ENCODE measurements at places on chromosomes 5 and 9. TPM values are rescaled to one million over a fixed set of nuclear protein-coding genes. Genes with fewer than 3 reads are reported as not detected.

GRCh38 chr5:116600876-116601275 lies 26.3 kb upstream of the SEMA6A start:
- no peaks in the 10 kb centered on the region for H3K36me3 ChIP-seq
- peaks cover 7% of the 10 kb centered on the region for H3K27me3 ChIP-seq
- no peak overlapping the region for H3K27ac ChIP-seq
- no peak overlapping the region for H3K4me3 ChIP-seq

DNA sequence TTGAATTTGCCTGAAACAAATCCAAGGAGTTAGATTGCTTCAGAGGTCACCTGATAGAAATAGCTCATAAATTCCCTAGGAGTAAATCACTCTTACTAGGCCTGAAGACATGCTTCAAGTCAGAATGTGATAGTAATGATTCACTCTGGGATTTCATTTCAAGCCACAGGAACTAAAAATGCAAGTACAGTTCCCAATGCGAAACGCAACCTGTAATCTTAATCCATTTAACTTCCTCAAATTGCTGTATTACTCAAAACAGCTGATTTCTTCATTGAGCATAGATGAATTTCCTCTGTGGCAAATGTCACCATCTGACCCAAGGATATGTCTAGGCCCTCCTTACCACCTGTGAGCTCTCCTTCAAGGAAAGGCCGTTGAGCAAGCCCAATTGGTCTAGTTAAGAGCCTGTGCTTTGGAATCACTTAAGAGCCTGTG lies 32.1 kb upstream of the IL6ST start:
- peaks cover 16% of the 10 kb centered on the region for H3K4me1 ChIP-seq
- no peaks in the 10 kb centered on the region for H3K27me3 ChIP-seq
- H3K27ac ChIP-seq: no peak overlapping the region
- H3K4me3 ChIP-seq: no peak overlapping the region

DNA sequence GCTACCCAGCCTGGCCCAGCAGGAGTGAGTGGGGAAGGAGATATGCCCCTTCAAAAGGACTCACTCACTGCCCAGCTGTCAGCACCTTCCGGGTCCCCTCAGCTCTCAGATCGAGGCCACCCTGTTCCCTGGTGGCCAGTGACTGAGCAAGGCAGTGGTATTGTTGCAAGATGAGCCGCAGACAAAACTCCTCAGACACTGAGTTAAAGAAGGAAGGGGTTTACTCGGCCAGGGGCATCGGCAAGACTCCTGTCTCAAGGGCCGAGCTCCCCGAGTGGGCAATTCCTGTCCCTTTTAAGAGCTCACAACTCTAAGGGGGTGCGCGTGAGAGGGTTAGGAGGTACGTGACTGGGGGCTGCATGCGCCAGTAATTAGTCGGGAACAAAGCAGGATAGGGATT lies 9.7 kb upstream of the N4BP3 start:
- no peak for DNase-seq
- H3K36me3 ChIP-seq: no peaks in the 10 kb centered on the region
- H3K27me3 ChIP-seq: no peaks in the 10 kb centered on the region
- H3K4me3 ChIP-seq: no peak overlapping the region
- no peak overlapping the region for H3K27ac ChIP-seq

DNA sequence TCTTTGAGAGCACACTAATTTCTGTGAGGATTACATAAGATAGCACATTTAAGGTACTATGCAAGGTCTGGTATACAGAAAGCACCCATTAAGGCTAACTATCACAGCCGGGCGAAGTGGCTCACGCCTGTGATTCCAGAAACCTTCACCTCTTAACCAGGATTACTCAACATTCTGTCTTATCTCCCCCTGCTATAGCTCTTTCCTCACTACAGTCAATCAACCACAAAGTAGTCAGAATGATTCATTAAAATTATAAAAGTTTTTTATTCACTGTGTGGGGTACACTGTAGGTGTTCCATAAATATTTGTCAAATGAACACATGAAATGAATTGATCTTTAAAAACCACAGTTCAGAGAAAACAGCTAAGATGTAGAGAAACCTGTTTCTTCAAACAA lies 48.7 kb downstream of the CHD1 start:
- H3K4me3 ChIP-seq: no peak overlapping the region
- H3K27ac ChIP-seq: peak overlapping the region; percentile 25
- H3K4me1 ChIP-seq: peaks cover 16% of the 10 kb centered on the region
- no peaks in the 10 kb centered on the region for H3K27me3 ChIP-seq

DNA sequence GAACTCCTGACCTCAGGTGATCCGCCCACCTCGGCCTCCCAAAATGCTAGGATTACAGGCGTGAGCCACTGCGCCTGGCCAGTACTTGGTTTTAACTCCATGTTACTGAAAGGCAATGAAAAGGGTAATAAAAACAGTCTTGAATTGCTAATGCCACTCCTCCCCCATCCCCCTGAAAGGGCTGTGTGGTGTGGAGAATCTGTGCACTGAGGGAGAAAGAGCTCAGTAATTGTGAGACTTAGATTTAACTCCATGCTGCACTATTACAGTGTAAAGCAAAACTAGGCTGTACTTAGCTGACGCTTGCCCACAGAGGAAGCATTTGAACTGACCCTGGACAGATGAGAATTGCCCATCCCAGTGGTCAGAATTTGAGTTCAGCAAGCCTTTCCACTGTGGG lies 1662.4 kb upstream of the ACO1 start:
- no peak overlapping the region for H3K4me3 ChIP-seq
- H3K27me3 ChIP-seq: no peaks in the 10 kb centered on the region
- no peak overlapping the region for H3K27ac ChIP-seq
- DNase-seq: no peak
- H3K4me1 ChIP-seq: no peaks in the 10 kb centered on the region
- no peaks in the 10 kb centered on the region for H3K36me3 ChIP-seq

DNA sequence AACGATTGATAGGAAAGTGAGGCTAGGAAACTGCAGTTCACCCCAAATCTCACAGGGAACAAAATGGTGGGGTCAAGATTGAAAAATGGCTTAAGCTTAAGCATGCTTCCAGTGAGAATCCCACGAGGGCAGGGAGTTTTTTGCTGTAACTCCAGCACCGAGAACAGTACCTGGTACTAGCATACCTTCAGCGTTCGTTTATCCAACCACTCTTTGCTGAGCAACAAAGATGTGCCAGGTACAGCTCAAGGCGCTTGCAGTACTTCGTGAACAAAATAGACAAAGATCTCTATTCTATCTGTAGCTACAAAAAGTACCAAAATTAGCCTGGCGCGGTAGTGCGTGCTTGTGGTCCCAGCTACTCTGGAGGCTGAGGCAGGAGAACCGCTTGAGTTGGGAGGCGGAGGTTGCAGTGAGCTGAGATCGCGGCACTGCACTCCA lies 778 bp upstream of the PPP6C start:
- H3K4me1 ChIP-seq: peaks cover 71% of the 10 kb centered on the region
- peak; percentile 51 for DNase-seq
- H3K27ac ChIP-seq: peak overlapping the region; percentile 86
- H3K27me3 ChIP-seq: no peaks in the 10 kb centered on the region

DNA sequence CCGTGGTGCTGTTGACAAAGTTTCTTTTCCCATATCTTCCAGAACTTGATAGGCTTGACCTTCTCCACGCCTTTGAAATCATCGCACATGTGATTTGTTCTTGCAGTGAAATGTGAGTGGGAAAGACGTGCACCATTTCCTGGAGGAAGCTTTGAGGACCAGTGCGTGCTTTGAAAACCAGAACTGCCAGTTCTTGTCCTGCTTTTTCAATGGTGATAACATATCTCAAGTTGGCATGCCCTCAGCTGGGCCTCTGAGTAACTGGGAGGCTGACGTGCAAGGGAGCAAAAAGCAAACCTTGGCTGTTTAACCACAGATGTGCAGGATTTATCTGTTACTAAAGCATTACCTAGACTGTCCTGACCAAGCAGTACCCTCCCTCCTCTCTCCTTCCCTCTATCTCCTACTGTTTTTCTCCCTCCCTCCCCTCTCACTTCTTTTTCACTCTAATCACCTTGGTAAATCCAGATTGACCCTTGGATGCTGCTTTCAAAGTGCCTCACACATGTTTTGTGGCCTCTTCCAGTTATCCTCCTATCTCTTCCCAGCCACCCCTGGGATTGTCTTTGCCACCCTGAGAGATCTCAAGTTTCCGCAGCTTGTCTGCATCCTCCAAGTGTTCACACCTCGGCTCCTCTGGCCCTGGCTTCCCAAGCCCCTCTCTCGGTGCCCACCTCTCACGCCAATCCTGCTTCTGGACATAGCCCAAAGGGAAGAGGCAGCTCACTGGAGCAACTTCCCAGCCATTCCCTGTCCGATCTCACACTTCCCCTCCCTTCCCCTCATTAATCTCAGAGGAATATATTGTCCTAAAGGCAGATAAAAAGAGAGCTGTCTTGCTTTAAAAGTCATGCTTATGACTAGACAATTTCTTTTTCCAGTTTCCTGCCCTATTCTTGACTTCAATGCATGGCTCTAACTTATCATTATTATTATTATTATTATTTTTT lies 198.3 kb downstream of the ERCC6L2 start:
- H3K27ac ChIP-seq: no peak overlapping the region
- H3K27me3 ChIP-seq: peaks cover 3% of the 10 kb centered on the region
- no peaks in the 10 kb centered on the region for H3K4me1 ChIP-seq
- no peaks in the 10 kb centered on the region for H3K36me3 ChIP-seq
- no peak for DNase-seq

- peaks cover 34% of the 10 kb centered on the region for H3K4me1 ChIP-seq
- H3K36me3 ChIP-seq: peaks cover 15% of the 10 kb centered on the region
- peak; percentile 74 for DNase-seq
- H3K27ac ChIP-seq: peak overlapping the region; percentile 100
These were observed 46.4 kb downstream of the ANXA2R start for GRCh38 chr5:42993516-42994245.

DNA sequence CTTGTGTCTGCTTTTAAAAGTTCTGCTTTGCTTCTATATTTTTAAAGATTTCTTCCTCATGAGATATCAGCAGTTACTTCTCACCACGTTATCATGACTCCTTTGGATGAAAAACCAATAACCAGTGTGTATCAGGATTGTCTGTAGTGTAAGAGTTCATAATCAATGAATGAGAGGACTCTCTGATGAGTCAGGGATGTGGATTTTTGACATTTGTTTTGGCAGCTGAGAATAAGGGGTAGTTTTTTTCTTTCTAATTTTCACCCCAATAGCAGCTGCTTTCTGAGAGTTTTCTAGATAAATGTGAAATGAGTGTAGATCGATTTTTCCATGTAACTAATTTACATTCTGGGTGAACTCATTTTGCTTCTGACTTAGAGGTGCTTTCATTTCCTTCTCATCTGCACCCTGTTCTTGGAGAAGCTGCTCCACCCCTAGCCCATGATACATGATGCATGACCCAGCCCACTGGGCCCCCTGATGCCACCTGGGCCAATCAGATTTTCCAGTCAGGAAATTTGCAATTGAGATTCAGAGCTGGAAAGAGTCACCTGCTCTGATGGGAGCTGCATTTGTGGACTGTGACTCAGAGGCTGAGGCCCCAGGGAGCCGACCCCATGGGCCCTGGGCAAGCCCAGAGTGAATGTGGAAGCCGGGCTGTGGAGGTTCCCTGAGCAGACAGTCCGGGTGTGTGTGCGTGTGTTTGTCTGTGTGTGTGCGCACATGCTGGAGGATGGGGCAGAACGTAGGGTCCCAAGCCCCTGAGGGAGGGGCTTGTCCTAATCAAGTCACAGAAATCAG lies 159.3 kb downstream of the RGS3 start:
- peaks cover 57% of the 10 kb centered on the region for H3K4me1 ChIP-seq
- peak overlapping the region; percentile 58 for H3K4me3 ChIP-seq
- H3K36me3 ChIP-seq: no peaks in the 10 kb centered on the region
- no peaks in the 10 kb centered on the region for H3K27me3 ChIP-seq

PCDHGA3 gene
- total RNA-seq: not detected

GRCh38 chr5:80930940-80931339 lies 29.2 kb upstream of the RASGRF2 start:
- no peak overlapping the region for H3K27ac ChIP-seq
- H3K4me3 ChIP-seq: no peak overlapping the region
- H3K4me1 ChIP-seq: peaks cover 5% of the 10 kb centered on the region
- no peaks in the 10 kb centered on the region for H3K27me3 ChIP-seq
- no peak for DNase-seq
- no peaks in the 10 kb centered on the region for H3K36me3 ChIP-seq

GRCh38 chr5:109865637-109866036 lies 175.9 kb downstream of the MAN2A1 start:
- H3K36me3 ChIP-seq: peaks cover 63% of the 10 kb centered on the region
- H3K27me3 ChIP-seq: no peaks in the 10 kb centered on the region
- H3K27ac ChIP-seq: peak overlapping the region; percentile 33
- DNase-seq: peak; percentile 16

ACOT12 gene
- total RNA-seq: not detected

DNA sequence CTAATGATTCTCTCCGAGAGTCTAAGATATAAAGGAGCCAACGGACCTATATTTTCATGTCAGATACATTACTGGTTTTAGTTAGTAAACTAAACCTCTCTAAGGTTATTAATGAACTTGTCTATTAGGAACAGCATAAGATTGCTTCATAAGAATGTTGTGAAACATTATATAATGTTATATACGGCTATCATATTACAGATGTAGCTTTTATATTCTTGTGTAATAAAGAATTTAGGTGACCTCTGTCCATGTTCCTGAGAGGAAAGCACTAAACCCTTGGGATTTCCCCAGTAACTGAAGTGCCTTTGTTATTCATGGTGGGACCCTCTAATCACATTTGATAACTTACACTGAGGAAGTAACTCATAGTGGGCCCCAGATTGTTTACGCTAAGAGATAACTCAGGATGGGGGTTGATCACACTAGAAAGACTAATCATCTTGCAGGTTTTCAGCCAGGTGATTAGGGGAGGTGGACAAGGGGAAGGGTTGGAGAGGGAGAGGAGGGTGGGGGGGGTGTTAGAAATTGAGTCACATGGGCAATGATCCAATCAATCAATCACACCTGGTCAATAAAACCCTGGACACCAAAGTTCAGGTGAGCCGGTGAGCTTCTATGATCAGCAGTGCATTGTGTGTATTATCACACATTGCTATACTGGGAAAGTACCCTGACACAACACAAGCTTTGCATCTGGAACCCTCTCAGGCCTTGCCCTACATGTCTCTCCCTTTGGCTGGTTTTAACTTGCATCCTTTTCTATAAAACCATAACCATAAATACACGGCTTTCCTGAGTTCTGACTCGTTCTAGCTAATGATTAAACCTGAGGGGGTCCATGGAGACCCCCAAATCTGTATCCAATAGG lies 25.8 kb downstream of the ECPAS start:
- H3K4me3 ChIP-seq: no peak overlapping the region
- peaks cover 29% of the 10 kb centered on the region for H3K4me1 ChIP-seq
- no peak for DNase-seq
- H3K27me3 ChIP-seq: no peaks in the 10 kb centered on the region
- no peak overlapping the region for H3K27ac ChIP-seq

- no peaks in the 10 kb centered on the region for H3K36me3 ChIP-seq
- peaks cover 2% of the 10 kb centered on the region for H3K27me3 ChIP-seq
- DNase-seq: no peak
- H3K4me3 ChIP-seq: no peak overlapping the region
- no peak overlapping the region for H3K27ac ChIP-seq
These were observed 32.4 kb upstream of the CEP120 start for GRCh38 chr5:123455640-123456039.

- H3K4me3 ChIP-seq: no peak overlapping the region
- DNase-seq: no peak
- H3K36me3 ChIP-seq: no peaks in the 10 kb centered on the region
- no peaks in the 10 kb centered on the region for H3K4me1 ChIP-seq
- H3K27me3 ChIP-seq: peaks cover 2% of the 10 kb centered on the region
These were observed 16.4 kb upstream of the ADAMTSL1 start for GRCh38 chr9:18457510-18457909.

Data from activated CD4-positive, alpha-beta T cell treated with anti-CD3 and anti-CD28 coated beads for 36 hours (primary cell).